ENCODE measurements at places on chromosomes 4 and X.

GRCh38 chr4:956531-957230 is 16.7 kb downstream of the DGKQ start:
- no peak for DNase-seq

DNA sequence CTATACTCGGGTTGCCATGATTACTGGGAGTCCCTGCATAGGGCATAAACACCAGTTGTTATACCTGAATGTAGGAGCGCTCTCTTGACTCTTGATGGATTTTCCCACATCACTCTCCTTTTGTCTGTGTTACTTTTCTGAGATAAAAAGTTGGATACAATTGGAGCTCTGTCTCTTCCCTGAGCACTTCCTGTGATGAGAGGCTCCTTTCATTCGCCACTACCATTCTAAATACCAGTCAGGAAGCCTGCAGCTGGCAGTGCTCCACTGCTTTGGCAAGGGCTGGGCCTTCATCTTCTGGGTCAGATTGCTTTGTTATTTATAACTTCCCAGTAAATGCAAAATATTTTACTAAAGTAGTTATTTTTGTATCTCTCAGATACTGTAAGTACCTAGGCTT is 13.9 kb downstream of the TCEANC start:
- DNase-seq: no peak

DNA sequence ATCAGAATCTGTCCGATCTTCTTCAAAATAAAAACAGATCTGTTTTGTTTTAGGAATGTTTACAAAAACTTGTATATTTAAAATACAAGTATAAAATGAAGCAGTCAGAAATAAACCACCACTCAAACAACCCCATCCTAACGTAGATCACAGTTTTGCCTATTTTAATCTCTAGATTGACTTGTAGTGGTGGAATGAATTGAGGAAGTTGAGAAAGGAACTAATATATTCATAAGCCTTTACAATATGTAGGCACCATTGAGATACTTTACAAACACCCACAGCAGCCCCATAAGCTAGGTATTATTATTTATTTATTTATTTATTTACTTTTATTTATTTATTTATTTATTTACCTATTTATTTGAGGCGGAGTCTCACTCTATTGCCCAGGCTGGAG is 52.3 kb upstream of the KLF3 start:
- DNase-seq: no peak

GRCh38 chrX:13419276-13419675 is 99.4 kb upstream of the ATXN3L start:
- DNase-seq: no peak

DNA sequence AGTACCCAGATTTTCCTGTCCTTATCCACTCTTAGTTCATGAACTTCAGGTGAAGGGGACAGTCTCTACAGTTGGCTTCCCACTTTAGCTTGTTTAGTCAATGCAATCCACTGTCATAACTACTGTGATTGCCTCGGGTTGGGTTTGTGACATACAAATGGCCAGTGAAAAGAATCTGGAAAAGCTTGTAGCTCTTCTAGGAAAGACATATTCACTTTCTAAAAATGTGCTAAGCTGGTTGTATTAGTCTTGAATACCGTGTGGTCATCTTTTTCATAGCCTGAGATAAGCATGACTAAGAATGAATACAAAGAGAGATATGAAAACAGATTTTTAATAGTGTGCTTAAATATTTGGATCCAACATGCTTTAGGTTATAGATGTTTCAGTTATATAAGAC is 1443.5 kb upstream of the IGFBP7 start:
- DNase-seq: no peak

GRCh38 chrX:46978341-46979291 is 66.4 kb downstream of the JADE3 start:
- peak; percentile 54 for DNase-seq

- no peak for DNase-seq
These were observed 12.6 kb downstream of the ADD1 start for GRCh38 chr4:2856266-2856665.

- DNase-seq: no peak
These were observed 743.5 kb upstream of the MAGEB2 start for GRCh38 chrX:29471829-29472228.

DNA sequence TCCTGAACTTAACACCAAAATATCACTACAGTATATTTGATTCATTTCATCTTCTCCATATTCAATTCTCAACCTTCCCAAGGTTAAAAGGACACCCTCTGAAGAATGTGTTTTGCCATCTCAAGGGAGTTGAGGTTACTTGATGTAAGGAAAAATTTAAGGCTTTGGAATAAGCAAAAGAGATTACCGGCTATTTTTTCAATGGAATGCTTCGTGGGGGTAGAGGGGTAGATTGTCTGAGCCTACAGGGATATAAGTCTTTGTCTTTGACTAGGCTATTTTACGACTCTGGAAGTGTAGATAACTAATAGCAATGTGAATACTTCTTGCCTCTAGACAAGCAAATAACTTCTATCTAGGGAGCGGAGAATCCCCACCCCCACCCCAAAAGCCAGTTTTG is 78.2 kb downstream of the BCOR start:
- DNase-seq: no peak

DNA sequence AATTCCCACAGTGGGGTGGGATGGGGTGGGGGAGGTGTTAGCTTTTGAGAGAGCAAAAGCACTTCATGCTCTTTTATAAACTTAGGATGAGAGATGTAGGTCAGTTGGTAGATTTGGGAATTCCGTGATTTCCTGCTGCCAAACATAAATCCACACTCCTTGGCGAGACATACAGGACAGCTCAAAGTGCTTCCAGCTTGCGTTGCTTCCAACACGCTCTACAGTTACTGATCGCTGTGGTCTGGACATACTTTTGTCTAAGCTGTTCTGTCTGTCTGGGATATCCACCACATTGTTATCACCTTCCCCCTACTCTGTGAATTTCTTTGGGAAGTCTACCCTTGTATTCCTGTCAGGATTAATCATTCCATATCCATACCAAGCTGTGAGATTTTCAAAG is 117.5 kb downstream of the RAPGEF2 start:
- DNase-seq: no peak

DNA sequence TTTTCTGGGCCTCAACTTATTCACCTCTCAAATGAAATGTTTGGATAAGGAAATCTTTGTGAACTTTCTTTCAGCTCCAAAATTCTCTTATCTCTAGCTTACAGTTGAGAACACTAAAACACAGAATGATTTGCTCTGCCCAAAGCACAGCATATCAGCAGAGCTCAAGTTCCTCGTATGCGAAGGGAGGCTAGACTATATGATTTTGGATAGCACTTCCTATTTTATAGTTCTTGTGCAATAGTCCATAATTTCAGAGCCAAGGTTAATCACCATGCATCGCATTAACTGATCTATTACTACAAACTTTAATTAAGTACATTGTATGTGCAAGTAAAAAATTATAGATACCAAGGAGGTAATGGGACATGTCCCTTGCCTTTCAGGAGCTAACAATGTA is 27.0 kb upstream of the KLHL13 start:
- no peak for DNase-seq

- DNase-seq: no peak
These were observed 52.9 kb downstream of the PPP2R2C start for GRCh38 chr4:6419452-6420028.

DNA sequence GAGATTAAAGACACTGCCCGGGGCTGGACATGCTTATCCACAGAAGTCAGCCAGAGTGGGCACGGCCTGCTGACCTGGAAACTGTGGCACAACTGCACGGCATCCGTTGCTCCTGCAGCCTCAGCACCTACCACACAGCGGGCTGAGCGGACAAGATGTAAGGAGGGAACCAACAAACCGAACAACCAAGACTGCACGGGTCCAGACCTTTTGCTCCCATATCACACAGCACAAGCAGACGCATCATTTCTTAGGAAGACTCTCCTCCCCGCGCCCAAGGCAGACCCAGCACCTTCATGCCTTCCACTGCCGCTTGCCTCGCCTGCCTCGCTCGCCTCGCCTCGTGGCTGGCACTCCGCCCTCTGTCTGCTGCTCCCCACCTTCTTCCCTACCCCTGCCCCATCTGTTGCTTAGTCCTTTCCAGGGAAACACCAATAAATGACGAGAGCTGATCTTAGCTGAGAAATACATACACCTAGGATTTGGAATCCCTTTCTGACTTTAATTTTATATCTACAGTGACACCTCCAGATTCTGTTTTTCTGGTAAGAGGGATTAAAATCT is 79.0 kb downstream of the AFAP1 start:
- no peak for DNase-seq

DNA sequence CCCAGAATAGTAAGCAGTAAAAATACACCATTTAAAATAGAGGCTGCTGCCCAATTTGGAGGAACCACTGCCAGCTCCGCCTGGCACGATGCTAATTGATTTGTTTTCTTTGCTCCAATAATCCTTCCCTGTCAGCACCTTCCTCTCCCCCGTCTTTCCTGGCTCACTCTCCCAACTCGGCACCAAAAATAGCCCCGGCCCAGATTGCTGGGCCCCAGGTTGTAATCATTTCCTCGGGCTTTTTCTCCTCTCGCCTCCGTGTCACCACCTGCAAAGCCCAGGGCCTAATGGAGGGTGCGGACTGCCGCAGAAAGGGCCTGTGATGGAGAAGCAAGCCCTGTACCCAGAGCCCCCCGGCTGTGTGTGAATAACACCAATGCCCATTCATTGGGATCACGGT is 197.6 kb upstream of the PSAPL1 start:
- DNase-seq: no peak

- DNase-seq: no peak
These were observed 292.8 kb upstream of the BOD1L1 start for GRCh38 chr4:13920111-13920875.

DNA sequence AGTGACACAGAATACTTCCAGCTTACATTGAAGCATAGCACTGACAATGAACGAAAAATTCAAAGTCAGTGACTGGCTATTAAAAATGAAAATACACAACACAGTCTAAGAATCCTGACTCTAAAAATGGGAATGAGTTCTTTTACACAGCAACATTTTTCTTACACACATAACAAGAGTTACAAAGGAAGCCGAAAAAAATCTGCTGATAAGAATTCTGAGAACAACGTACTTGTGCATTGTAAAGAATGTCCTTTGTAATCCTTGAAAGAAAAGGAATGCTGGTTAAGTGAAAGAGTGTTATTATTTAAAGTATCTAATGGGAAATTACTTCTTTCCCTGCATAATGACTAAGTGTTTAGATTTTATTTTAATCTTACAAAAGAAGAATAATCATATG is 199.4 kb downstream of the PRDM5 start:
- DNase-seq: no peak

DNA sequence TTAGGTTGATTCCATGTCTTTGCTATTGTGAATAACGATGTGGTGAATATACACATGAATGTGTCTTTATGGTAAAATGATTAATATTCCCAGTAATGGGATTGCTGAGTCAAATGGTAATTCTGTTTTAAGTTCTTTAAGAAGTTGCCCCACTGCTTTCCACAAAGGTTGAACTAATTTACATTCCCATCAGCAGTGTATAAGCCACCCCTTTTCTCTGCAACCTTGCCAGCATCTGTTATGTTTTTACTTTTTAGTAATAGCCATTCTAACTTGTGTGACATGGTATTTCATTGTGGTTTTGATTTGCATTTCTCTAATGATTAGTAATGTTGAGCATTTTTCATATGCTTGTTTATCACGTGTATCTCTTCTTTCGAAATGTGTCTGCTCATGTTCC is 503.3 kb downstream of the PCDH18 start:
- no peak for DNase-seq

GRCh38 chr4:138789796-138790195 is 225.8 kb upstream of the NOCT start:
- DNase-seq: peak; percentile 27

- no peak for DNase-seq
These were observed 19.7 kb downstream of the TBC1D14 start for GRCh38 chr4:6929339-6929811.

DNA sequence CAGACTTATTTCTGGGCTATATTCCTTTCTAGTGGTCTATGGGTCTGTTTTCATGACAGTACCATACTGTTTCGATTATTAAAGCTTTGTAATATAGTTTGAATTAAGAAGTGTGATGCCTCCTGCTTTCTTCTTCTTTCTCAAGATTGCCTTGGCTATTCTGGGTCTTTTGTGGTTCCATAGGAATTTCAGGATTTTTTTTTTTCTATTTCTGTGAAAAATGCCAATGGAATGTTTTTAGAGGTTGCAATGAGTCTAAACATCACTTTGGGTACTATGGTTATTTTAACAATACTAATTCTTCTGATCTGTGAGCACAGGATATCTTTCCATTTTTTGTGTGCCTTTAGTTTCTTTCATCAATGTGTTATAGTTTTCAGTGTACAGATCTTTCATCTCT is 204.3 kb upstream of the HCCS start:
- no peak for DNase-seq

- DNase-seq: no peak
These were observed 41.1 kb upstream of the TMEM184C start for GRCh38 chr4:147576084-147576483.

- no peak for DNase-seq
These were observed 37.4 kb upstream of the NDST3 start for GRCh38 chr4:117996891-117997290.

DNA sequence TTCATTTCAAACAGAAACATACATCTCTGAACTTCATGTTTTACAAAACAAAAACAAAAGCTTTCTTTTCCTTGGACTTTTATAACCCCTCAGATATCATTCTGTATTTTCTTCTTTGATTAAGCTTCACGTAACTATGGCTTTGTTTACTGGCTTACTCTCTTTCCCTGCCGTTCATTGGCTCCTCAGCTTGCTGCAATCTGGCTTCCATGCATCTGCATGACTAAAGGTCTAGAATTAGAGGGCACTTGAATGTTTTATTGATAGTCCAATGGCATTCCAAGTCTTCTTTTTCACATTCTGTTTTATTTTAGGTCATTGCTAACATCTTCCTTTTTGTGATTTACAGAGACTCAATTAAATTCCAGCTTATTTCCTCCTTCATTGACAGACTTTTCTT is 487.6 kb downstream of the GRXCR1 start:
- DNase-seq: no peak

DNA sequence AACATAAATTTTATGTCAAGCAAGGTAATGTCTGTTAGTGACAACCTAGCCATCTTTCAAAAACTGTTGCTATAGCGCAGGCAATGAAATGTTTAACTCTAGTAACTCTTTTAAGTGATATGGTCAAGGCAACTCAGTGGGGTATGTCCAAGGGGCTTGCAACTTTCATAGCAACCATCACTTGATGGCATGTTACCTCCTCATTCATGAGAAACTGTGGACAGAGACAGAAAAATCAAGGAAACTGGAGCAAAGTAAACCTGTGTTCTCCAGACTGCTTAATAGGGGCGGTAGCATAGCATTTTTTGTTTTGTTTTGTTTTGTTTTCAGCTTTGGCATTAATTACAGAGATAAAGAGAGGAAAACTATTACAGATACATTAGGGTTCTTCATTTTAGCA is 1456.8 kb upstream of the AGA start:
- no peak for DNase-seq

DNA sequence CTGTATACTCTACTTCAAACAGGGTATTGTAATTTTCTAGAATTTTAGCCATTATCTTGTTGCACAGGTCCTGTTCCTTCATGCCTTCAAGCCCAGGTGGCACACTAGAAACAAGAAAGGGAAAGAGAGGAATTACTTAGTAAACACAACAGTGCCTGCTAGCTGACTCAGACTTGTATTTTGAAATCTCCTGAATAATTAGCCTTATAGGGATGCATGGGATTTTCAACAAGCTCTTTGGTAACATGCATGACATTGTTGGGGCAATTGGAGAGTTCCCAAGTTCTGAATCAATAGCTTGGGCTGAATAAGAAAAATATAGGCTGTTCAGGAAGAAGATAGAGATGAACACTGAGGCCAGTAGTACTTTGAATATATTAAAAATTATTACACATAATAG is 118.8 kb downstream of the FAM13A start:
- DNase-seq: no peak

Measured in eye (tissue), 1 donor.